ENCODE measurements at places on chromosomes 4 and X. TPM values are rescaled to one million over a fixed set of nuclear protein-coding genes. Genes with fewer than 3 reads are reported as not detected.

- no peak for DNase-seq
Observed at GRCh38 chrX:50996930-50997329, 86.4 kb downstream of the BMP15 start.

DNA sequence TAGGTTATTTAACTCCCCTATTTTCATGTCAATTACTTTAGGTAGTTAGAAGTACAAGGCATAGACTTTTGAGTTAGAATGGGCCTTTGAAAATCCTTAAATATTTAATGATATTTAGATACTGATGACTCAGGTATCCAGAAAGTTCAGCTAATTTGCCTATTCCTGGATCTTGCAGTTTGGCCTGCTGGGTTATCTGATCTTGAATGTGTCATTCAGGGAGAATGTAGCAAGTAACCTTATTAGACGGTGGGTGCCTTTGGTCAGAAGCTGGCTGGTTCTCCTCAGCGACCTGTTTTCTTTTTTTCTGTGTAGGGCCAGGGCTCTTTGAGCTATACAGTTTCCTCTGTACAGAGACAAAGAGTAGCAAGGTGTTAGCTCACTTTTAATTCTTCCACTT, 42.0 kb downstream of the MTM1 start:
- no peak for DNase-seq

DNA sequence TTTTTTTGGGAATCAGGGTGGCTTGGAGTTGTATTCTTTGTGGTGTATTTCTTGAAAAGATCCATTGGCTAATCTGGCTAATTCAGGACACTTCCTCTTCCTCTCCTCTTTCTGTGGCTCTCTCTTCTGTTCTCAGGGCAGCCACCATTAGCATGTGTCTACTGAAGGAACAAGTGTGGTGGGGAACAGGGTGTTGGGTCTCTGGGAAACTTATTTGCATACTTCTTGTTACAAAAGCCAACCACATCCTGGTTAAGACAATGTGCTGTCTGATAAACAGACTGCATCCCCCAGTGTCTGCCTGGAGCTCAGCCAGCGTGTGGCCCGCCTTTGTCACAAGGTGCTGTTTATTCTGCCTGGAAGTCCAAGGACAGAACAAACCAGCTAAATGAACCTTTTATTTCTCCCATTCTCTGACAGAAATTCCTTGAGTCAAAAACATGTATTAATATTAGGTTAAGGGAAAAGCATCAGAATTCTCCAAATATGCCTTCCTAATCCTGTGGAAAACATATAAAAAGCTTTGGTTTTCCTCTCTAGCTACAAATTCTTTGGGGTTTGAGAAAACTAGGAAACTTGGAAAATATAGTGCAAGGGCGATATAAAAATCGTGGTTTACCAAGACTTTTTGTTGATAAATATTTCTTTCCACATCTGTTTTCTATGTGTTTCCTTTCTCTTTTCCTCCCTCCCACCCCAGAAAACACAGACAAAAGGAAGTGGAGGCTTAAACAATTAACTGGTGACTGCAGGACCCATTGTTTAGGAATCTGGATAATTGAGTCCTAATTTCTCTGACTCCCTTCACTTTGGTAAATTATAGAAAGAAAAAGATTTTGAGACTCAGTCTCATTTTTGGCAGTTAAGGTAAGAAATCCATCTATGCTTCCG, 203.6 kb downstream of the SPRY1 start:
- DNase-seq, result no peak

DNA sequence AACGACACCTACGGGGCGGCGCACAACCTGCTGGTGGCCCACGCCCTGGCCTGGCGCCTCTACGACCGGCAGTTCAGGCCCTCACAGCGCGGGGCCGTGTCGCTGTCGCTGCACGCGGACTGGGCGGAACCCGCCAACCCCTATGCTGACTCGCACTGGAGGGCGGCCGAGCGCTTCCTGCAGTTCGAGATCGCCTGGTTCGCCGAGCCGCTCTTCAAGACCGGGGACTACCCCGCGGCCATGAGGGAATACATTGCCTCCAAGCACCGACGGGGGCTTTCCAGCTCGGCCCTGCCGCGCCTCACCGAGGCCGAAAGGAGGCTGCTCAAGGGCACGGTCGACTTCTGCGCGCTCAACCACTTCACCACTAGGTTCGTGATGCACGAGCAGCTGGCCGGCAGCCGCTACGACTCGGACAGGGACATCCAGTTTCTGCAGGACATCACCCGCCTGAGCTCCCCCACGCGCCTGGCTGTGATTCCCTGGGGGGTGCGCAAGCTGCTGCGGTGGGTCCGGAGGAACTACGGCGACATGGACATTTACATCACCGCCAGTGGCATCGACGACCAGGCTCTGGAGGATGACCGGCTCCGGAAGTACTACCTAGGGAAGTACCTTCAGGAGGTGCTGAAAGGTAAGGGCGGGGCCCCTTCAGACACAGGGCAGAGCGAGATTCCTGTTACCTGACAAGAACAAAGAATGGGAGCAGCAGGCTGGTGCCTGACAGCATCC, 11.7 kb downstream of the RPL9 start:
- DNase-seq, result peak; percentile 46

GRCh38 chr4:101230801-101231426, 116.4 kb downstream of the PPP3CA start:
- no peak for DNase-seq

DNA sequence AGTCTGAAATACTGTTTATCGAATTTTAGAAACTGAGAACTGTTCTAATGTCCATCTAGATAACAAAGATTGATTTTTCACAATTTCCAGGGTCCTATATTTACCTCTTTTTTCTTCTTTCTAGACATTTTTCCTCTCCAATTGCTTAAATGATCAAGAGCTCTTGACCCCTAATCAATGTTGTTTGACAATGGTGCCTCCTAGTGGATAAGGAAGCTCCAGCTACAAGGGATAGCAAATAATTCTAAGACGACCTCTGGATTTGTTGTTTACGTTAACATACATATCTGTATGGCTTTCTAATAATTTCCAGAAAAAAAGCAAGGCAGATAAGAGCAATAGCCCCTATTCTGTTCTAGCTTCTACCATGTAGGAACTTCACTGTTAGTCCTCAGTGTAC, 35.8 kb downstream of the GPR82 start:
- DNase-seq, result no peak

GRCh38 chr4:69116645-69117321, 20.5 kb downstream of the UGT2B7 start:
- DNase-seq, result no peak

GRCh38 chrX:123217077-123217476, 33.0 kb downstream of the GRIA3 start:
- no peak for DNase-seq

DNA sequence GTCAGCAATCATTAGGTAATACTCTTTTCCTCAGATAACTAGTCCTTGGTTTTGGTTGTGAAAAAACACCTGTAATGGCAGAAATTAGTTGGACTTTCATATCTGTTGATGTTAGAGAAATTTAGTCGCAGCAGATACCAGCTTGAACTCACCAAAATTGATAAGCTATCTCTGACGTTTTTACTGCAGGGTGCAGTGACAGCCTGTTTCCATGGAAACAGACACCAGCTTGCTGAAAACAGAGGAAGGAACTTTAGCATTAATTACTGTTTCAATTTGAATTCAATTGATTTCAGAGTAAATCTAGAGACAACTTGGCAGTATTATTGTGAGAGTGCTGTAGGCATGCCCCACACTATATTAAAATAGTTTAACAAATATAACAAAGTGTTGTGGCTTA, 246.5 kb downstream of the PPP1R2C start:
- no peak for DNase-seq

DNA sequence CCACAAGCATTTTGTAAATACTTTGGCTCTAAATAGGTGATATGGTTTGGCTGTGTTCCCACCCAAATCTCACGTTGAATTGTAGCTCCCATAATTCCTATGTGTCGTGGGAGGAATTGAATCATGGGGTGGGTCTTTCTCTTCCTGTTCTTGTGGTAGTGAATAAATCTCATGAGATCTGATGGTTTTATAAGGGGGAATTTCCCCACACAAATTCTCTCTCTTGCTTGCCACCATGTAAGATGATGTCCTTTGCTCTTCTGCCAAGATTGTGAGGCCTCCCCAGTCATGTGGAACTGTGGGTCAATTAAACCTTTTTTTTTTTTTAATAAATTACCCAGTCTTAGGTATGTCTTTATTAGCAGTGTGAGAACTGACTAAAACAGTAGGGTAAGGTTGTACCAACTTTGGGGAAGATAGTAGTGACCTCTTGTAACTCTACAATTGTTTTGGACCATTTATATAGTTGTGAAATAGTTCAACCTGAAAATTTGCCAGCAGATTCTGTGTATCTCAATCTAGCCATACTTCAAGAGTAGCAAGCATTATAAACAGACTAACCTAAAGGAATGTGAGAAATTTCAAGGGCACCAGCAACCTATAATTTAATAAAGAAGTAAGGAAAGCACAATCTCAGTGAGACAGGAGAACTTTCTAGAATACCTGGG, 727.8 kb downstream of the GRID2 start:
- DNase-seq, result no peak

DNA sequence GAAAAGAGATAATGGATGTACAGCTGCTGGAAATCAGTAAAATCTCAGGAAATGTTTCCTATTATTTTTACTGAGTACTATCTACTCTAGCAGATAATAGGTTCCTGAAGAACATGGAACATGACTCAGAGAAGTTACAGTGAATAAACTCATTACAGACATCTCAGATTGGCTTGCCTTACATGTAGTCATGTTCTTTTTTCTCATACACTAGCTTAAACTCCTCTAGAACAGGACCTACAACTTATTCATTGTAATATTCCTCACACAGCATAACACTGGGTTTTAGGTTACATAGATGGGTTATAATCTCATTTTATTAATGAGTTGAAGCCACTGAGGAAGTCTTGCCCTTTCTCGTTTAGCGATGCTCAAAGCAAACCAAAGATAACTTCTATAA, 86.9 kb upstream of the BMP2K start:
- no peak for DNase-seq

- no peak for DNase-seq
Observed at GRCh38 chr4:55673424-55673823, 37.3 kb upstream of the NMU start.

DNA sequence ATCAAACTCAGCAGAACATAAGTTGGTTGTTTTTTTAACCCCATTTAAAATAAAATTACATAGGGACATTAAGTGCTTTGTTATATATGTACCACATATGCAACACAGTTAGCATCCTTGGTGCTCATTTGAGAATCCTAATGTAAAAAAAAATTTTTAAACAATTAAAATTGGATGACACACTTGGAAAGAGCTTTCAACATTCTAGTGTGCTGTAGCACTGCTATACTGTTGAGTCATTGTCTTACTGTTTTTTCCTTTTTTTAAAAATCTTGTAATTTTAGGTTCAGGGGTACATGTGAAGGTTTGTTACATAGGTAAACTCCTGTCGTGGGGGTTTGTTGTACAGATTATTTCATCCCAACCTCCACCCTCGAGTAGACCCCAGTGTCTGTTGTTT, 12.8 kb downstream of the THAP9 start:
- no peak for DNase-seq

- DNase-seq, result no peak
Observed at GRCh38 chr4:96170198-96170597, 330.3 kb downstream of the PDHA2 start.

- no peak for DNase-seq
Observed at GRCh38 chrX:105697984-105698781, 124.2 kb upstream of the NRK start.

DNA sequence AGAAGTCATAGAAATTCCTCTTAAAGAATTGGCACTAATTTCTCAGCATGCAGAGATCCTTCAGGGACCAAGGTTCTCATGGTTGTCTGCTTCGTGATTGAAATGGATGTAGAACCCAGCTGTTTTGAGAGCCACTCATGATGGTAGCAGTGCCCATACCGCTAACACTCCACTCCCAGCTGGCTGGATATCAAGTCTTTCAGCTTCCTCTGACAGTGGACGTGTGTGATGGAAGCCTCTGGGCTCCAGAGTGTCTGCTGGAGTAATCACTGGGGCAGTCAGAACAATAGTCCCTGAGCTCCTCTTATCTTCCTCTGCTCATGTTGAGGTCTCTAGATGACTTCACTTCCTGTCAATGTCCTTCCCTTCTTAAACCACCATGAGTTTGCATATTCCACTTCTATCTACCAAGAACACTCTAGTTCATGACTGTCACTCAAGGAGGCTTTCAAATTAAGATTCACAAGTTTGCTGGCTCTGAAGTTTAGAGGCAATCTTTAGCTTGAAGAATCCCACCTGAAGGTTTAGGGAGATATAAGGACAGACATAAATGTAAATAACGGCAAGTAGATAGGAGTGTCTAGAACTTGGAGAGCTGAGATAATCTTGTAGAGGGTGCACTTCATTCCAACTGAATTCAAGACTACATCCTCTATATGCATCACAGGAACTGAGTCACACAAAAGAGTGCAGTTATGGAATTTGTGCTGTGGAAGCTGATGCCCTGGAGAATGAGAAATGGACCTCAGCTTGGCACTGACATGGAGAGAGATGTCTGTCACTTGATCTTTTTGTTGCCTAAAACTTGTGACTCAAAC, 64.5 kb upstream of the WDR1 start:
- DNase-seq, result no peak

DNA sequence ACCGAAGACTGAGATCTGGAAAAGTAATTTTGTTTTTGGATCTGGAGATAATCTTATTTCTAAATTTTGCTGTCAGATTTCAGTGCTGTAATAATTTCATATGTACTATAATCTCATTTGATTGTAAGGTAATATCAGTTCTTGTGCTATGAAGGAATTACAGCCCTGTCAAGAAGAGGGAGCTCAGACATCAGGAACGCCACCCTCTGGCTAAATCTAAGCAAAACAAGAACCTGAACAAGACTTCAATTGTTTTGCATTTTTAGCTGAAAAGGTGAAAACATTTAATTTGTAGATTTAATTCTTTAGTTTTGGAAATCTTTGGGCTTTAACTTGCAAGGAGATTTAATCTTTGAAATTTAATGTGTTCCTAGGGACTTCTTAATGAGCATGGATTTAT, 525.4 kb upstream of the HS3ST1 start:
- DNase-seq, result peak; percentile 6

Gene HTRA3
- polyA plus RNA-seq, result 30.7 TPM

Gene LGI2
- polyA plus RNA-seq, result 7.7 TPM

Gene SSX7
- not detected for polyA plus RNA-seq

Gene CC2D2A
- 11.9 TPM for polyA plus RNA-seq

Gene FMR1NB
- polyA plus RNA-seq, result not detected

Gene POLN
- 2.3 TPM for polyA plus RNA-seq

Gene C4orf33
- polyA plus RNA-seq, result 10.6 TPM

Gene LONRF3
- polyA plus RNA-seq, result 2.9 TPM
